ENCODE measurements at places on chromosomes 6 and 20.

DNA sequence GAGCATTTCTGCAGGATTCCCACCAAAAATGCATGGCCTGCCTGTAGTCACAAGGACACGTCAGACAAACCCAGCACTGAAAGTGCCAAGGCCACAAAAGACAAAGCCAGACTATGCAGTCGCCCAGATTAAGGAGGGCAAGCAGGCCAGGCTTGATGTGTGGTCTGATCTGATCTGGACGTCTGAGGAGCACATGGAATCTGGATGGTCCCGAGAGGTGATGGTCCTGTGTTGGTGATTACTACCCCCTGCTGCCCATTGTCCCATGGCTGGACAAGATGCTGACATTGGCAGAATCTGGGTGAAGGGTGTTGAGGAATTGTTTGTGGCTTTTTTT lies 17.1 kb downstream of the NPEPL1 start:
- no peak for DNase-seq

DNA sequence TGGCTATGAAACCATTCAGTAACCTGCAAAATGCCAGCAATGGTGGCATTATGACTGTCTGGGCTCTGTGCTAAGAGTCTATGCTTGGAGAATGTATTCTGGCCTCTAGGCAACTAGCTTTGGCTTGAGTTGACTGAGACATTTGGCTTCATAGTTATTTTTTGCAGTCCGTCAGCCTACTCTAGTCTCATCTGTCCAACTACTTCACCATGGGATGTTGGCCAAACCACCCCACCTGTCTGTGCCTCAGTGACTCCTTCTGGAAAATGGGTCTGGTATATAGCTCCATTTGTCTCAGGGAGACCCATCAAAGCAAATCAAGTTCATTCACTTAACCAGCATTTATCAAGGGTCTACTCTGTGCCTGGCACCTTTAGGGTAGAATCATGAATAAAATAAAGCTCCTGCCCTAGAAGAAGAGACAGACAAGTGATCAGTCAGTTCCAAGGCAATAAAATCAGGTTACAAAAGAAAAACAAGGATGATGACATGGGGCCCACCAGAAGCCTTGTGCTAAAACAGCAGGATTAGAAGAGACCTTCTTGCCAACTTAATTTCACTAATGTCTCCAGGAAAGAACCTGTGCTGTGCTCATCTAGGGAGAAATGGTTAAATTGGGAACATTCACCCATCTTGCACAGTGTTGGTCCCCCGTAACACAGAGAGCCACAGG lies 102.4 kb upstream of the ARMC2 start:
- DNase-seq: no peak

DNA sequence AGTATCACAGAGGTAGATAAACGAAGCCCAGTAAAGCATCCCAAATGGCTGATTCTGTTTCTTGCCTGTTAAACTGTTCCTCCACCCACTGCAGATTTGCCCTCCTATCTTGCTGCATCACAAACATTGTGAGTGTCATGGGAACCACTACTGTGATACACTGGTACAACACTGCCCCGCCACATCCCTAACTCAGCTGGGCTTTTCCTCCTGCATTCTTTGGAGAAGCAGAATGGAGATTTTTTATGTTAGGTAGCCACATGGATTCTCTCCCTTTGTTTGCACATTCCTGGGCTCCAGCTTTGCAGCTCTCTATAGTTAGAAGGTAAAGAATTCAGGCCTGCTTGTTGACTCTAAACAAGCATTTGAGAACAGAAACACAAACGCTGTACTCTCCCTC lies 234.1 kb downstream of the TMEM242 start:
- no peak for DNase-seq

- no peak for DNase-seq
These were observed 16.3 kb downstream of the COL21A1 start for GRCh38 chr6:56230976-56231566.

DNA sequence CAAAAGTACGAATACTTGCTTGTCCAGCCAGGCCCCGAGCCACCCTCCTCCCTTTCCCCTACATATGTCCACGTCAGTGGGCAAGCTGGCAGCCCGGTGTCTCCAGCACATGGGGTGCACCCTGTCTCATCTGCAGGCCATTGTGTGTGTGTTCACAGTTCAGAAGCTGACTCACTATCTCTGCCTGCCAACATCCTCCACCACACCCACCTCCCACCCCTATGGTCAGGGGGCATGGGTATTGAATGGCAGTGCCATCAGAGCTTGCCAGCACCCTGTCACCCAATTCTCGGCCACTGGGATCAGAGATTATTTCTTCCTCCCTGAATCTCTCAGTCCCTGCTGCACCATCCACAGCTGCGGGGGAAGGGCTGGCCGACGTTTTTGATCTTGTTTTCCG lies 195.7 kb downstream of the FARS2 start:
- DNase-seq: no peak

DNA sequence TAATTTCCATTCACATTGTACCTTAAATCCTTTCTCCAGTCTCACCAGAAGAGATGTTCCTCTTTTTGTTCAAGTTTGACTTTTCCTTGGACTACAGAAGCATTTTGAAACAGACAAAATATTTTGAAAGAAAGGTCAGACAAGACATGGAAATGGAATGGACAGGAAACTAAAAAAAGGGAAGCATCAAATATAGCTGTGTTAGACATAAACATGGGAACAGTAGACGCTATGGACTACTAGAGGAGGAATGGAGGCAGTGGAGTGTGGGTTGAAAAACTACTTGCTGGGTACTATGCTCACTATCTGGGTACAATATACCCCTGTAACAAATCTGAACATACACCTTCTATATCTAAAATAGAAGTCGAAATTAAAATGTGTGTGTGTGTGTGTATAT lies 4.1 kb upstream of the FAM135A start:
- no peak for DNase-seq

DNA sequence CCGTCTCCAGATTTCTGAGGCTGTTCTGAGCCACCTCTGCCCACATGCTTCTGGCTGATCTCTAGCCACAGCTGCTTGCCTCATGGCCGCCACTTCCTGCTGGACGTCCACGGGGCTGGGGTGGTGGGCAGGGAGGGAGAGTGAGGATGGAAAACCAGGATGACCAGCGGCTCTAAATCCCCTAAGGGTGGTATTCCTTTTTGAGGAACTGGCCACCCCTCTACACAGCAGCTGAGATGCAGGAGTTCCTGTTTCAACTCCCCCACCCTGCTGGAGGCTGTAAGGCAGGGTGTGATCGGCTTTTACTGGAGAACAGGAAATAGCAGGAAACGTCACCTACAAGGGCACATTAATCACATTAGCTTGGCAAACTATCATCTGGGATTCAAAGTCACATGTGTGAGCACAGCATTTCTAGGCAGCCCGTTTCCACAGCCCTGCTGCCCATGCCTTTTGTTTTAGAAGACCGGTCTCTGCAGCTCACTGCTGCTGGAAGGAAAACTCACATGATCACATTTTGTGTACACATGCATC lies 181.6 kb upstream of the ECI2 start:
- no peak for DNase-seq

GRCh38 chr6:35294308-35294945 lies 3.2 kb upstream of the DEF6 start:
- no peak for DNase-seq

DNA sequence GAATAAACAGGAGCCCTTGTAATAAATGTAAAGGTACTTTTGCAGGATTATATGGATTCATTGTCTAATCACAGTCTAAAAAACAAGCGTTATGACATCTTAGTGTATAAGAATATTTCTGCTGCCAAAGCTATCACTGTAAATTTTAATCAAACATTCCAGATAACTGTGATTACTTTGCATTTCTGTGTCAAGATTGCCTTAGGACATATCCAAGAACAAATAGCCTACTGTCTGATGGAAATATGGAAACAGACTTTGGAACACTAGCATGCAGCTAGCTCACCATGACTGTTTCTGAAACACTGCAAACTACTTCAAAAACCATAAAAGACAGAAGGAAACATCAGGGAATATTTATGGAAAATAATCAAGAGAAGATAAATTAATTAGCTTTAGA lies 248.7 kb upstream of the ASCC3 start:
- no peak for DNase-seq

DNA sequence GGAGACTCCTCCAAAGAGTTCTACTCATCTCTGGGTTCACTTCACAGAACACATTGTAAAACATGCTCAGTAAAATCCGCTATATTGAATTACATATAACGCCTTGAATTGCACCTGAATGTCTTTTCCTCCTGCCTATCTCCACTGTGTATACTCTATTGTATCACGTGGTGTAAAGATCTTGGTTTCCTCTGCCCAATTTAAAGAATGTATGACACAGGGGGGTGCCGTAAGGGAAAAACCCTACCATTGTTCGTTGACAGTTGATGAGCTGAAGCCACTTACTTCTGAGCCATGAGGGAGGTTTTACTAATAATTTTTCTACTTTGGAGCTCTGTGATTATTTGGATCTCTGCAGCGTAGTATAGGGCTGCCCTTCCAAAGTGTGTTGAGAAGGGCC lies 6.0 kb downstream of the ASF1A start:
- no peak for DNase-seq

DNA sequence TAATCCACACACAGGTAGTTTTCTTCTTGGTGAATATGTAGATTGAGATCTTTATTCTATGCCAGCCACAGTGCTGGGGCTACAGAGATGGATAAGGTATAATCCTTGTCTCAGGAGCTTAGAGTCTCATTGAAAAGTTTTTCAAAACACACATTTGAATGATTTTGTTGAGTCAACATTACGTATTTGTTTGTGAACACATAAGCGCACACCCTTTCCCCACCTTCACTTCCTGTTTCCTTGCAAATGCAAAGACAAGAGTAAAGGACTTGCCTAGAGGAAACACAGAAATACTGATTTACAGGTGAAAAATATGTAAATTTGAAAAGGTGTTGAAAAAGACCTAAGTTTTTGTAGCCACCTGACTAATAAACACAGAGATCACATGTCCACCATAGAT lies 27.8 kb downstream of the VAPB start:
- DNase-seq: no peak

DNA sequence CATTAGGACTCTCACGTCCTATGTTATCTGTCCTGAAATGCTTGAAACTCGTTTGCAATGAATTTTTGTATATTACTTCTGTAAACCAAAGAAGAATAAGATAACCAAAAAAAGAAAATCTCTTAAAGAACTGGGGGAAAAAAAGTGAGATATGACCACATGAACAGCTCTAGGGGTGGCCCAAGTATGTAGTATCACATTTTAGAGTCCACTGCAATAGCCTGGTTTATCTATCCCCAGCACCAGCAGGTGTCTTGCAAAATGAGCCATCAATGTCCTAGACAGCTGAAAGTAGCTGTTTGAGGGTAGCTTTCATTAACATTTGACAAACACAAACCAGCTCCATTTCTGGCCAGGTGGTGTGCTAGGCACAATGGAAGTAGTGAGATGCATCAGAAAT lies 102.8 kb downstream of the PXDC1 start:
- DNase-seq: no peak

DNA sequence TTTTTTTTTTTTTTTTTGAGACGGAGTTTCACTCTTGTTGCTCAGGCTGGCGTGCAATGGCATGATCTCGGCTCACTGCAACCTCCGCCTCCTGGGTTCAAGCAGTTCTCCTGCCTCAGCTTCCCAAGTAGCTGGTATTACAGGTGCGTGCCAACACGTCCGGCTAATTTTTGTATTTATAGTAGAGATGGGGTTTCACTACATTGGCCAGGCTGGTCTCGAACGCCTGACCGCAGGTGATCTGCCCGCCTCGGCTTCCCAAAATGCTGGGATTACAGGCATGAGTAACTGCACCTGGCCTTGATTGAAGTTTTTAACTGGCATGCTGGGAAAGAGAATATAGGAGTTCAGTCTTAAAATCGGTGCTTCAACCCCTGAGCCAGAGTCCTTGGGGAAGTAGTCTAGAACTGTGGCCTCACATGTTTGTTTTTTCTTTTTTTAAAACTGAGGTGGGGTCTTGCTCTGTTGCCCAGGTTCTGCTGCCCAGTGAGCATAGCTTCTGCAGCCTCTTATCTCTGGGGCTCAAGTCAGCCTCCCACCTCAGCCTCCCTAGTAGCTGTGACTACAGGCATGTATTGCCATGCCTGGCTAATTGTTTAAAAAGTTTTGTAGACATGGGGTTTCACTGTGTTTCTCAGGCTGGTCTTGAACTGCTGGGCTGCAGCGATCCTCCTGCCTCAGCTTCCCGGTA lies 3.3 kb downstream of the CBFA2T2 start:
- DNase-seq: no peak

DNA sequence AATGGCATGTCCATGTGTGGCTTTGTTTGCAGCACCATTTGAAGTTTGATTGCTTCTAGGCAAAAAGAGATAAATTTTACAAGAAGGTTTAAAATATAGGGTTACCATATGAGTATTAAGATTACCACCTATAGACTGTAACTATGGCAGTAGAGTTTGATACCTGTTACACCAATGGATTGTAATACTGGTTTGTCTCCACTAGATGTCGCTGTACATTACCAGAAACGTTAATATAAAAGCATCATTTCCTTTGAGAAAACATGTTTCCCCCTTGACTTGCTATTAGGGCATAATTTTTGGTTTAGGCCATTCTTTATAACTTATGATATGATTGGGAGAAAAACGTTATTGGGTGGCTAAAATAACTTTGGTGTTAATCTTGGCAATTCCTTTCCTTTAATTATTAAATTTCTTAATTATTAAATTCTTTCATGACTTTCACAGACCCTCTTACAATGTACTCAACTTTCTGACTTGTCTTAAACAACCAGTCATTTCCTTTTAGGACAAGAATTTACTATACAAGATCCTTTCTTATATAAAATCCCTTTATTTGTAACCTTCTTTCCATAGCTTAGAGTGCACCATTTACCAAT lies 42.8 kb downstream of the HLA-DPB1 start:
- no peak for DNase-seq

DNA sequence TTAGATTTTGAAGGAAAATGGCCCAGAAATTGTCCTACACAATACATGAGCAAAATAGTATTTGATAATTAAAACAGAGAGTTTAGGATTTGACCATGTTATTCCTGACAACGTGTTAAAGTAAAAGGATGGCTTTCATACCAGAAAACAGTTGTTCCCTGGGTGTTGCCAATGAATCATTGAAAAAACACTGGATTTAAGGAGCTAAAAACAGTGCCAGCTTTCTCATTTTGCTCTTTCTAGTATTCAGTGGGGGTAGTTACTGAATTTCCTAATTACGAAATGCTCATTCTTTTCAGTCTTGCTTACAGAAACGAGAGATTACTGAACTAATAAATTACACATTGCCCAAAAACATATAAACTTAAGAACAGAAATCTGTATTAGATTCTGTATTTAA lies 26.6 kb upstream of the SNAP91 start:
- no peak for DNase-seq

DNA sequence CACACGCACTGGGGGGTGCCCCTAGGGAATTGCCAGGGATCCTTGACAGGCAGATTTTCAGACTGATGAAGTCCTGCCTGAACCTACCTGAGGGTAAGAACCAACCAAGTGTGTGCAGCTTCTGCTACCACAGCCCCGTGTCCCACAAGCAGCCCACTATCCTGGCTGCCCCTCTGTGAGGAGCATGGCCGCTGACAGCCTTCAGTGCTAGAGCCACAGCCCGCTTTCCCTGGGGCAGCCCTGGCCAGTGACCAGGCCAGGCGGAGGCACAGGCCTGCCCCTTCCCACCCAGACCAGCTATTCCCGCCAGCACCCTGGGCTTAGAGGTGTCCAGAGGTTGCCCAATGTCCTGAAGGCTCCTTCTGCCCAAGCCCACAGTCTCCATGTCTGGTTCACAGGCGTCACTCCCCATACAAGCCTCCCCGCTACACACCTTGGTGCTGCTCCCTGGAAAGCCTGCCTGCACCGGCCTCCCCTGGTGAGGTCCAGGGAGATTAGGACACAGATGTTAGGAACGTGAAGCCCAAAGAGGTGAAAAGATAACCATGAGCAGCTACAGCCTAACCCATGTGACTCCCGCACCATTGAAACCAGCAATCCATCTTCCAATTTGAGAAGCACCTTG lies 207.0 kb downstream of the SYNDIG1 start:
- no peak for DNase-seq
